Stimulated activated CD4-positive, alpha-beta T cell treated with anti-CD3 and anti-CD28 coated beads, TNF-alpha, amount 100 ng/mL, for 4 hours (primary cell): ENCODE measurements at places on chromosomes 16 and 17.

DNA sequence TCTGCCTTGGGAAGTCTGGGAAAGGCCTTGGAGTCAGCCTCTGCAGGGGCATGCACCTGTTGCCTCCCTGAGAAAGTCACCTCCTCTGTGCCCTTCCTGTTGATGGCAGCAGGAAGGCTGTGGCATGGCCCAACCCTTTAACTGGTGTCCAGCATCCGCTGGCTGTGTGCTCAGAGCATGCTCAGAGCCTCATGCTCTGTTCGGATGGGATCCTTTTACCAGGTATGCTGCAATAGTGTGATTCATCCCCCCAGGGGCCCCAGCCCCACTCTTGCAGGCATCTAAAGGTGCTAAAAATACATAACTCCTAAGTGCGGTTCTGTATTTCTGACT lies 24.9 kb downstream of the KLHL36 start:
- no peak for DNase-seq

- no peak for DNase-seq
These were observed 17.1 kb downstream of the SAP30BP start for GRCh38 chr17:75684249-75684648.

DNA sequence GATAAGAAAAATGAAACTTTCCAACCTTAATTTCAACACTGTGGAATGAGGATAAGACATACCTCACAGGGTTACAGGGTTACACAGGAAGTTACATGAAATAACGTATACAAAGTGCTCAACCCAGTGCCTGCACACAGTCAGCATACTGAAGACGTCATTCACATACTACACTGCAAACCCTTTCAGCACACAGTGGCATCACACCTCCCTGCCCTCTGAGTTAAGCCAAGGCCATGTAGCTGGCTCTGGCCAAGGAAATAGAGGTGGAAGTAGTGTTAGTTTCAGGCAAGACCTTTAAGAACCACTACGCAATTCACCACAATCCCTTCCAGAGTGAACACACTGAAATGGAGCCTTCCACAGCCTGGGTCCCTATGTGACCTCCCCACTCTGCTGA lies 46.6 kb upstream of the GSG1L start:
- no peak for DNase-seq

- no peak for DNase-seq
These were observed 12.4 kb downstream of the METTL9 start for GRCh38 chr16:21611556-21612384.

DNA sequence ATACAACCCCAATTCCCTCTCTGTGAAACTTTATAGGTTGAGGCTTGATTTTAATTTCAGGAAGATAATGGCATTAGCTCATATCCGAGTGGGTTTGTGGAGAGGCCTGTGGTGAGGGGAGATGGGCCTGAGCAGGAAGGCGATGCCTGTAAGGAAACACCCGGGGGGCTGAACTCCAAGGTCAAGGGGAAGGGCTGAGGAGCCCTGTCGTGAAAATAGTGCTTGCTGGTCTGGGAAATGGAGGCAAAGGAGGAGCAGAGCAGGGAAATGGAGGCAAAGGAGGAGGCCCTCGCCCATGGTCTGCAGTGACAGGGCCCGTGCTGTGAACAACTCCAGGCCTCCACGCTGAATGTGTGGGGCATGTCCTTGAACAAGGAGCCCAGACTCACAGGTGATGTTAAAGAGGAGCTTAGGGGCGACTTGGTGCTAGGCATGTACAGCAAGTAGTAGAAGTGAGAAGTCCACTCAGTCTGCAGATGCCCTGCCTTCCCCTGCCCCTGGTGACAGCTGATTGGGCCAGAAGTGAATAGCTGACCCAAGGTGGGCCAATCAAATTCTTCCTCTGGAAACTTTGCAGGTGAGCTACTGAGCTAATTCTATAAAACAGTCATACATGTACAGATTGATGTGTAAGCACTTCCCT lies 38.1 kb downstream of the MRPS23 start:
- no peak for DNase-seq

DNA sequence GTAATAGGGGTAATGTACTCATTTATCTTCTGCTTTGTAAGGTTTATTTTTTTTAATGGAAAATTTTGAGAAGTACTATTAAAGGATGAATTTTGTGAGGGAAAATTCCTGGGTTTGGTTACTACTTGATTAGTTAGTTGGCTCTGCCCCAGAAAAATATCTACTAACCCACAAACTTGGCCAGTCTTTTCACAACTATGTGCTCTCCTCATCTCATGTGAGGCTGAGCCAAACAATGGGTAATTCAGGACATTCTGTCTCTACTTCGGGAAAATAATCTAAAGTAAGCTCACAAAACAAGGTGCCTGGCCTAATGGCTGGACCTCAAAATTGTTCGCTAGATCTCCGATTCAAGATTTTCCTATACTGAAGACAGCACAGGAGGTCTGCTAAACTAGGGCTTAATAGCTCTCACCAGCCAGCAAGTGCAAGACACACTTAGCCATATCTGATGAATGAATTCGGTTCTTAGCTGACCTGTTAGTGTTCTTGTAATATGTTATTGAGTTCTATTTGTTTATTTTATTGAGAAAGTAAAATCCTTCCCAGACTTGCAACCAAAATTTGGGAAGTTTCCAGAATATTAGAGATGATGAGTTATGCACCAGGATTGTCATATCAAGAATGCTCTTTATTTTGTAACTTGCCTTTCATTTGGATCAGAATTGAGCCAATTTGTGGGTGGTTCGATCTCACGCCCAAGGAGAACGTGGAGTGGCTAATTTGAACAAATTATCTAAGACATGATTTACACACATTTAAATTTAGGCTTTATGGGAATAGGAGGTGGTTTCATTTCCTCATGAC lies 5.7 kb downstream of the KCNJ16 start:
- no peak for DNase-seq

DNA sequence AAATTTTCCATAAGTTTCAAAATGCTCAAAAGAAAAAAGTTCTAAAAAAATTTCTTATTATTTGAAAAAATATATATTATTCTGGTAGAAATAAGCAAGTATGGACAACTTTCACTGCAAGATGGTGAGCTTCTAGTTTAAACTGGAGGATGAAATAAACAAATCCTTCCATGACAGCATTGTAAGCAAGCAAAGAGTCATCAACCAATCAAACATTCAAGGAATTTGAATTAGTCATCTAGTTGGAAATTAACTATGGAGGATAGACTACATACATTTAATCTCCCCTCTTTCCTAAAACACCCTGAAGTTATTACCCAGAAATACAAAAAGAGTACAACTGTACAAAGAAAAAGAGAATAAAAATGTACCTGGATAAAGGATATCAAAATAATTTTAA lies 51.0 kb upstream of the IRX5 start:
- no peak for DNase-seq

DNA sequence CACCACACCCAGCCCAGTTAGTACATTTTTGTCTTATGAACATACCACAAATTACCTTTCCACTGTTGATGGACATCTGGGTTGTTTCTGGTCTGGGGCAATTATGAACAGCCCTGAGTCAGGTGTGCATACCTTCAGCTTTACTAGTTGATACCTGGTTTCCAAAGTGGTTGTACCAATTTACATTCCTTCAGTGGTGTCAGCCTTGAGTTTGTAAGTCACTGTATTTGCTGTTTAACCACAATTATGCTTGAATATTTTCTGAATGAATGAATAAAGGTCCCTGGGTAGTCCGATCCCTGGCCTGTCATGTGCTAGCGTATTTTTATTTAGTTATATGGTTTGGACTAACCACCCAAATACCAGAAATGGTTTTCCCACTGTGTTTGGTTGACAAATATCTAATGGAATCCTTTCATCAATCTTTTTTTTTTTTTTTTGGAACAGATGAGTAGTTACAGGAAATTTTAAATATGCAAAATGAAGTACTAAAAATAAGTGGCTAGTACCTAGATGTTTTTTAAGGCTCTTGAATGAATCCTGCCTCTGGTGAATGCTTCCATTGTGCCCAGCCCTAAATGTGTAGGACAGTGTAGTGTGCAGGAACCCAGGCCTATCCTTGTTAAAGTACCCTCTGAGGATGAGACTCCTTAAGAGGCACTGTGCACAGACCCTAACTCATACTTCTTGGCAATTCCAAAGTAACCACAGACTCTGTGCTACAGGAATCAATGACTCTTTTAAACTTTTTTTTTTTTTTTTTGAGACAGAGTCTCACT lies 3.7 kb downstream of the DUSP14 start:
- no peak for DNase-seq

DNA sequence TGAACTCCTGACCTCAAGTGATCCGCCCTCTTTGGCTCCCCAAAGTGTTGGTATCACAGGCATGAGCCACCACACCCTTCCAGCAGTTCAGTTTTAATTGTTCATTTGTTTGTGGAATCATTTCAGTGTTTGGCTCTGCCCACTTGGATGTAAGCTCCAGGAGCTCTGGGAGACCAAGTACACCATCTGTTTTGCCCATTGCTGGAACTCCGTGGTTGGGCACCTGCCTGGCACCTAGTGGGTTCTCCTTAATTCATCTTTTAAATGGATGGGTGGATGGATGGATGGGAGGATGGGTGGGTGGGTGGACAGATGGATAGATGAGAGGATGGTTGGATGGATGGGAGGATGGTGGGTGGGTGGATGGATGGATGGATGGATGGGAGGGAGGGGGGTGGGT lies 953 bp upstream of the NECAB2 start:
- DNase-seq, result no peak

- no peak for DNase-seq
These were observed 1.0 kb downstream of the IRX3 start for GRCh38 chr16:54285414-54286089.

DNA sequence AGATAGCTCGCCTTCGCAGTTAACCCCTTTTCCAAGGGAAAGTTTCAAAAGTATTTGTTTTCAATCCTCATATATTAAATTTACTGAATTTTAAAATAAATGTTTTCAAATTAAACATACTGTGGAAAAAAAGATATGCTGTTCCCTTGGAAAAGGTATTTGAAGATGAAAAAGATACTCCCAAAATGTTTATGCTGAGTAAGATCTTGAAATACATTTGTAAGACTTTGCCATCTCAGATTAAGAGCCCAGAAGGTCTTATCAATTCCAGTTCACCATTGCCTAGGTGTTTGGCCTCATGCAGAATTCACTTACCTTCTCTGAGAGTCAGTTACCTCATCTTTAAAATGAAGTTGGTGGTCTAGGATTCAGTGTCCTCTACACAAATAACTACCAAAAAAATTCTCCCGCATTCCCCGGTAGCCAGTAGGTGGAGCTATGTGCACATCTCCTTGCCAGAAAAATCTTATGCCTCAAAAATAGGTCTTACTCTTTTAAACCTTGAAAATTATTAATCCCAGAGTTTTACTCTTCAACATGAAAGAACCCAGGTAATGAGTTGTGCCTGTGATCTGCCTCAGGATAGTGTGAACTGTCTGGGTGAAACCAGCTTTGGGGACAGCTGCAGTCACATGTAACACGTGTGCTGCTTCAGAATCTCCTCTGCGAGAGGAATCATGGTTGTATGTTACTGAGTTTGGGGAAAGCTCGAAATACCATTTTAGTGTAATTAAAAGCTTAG lies 178.3 kb downstream of the MRTFB start:
- peak; percentile 13 for DNase-seq

GRCh38 chr16:8674413-8675022 lies at the start of gene ABAT:
Gene ABAT, plus strand, starts transcription at chr16:8674617. Its CDS starts 61,123 bp downstream, at chr16:8735740.
- peak; percentile 74 for DNase-seq
